Epithelial cell of esophagus (primary cell): ENCODE measurements at places on chromosomes 7 and 10.

- no peak for DNase-seq
Measured at GRCh38 chr10:54702583-54703485, 98.2 kb downstream of the PCDH15 start.

- no peak for DNase-seq
Measured at GRCh38 chr7:158468181-158468580, 119.4 kb downstream of the PTPRN2 start.

DNA sequence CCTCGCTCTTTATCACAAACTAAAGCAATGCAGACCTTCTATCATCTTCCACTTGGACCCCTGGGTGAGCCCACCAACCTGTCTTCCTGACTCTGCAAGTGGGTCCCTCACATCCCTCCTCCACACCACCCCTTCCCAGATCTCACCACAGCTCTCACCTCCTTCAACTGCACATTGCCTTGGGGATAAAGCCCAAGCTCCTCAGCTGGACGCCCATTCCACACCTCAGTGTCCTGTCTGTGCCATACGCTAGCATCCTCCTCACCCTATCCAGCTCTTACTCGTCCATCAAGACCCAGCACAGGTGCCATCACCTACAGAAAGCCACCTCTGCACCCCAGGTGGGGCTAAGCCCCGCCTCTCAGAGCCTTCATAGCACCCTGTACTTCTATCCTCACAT lies 141.0 kb upstream of the LANCL2 start:
- no peak for DNase-seq

DNA sequence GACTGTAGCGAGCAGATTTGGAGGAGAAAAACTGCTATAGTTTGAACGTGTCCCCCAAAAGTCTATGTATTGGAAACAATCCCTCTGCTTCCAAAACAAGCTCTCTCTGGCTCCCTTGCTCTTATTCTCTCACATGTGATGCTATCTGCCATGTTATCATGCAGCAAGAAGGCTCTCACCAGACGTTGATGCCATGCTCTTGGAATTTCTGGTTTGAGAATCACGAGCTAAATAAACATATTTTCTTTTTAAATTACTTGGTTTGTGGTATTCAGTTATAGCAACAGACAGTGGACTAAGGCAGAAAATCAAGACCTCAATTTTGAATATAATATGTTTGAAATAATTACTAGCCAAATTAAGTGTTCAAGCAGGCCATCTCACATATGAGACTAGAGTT lies 17.5 kb upstream of the GNAT3 start:
- DNase-seq, result no peak

DNA sequence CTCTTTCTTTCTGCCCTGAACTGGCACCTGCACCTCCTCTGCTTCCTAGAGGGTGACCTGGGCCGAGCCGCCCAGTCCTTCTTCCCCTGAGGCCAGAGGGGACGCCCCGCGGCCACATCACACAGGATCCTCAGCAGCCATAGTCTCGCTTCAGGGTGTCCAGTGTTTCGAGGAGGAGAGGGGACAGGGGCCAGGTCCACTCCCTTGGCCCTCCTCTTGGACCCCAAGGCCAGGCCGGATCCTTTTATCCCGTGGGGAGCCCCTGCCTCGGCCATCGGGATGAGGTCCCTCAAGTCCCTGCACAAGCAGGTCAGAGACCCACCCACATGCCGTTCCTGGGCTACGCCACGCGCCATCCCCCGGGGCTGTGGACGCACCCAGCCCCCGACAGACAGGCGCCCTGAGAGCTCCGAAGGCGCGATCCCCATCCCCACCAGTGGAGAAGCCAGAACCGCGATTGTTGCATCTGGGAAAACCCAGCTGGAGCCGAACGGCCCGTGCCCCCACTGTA lies 3.6 kb downstream of the BHLHA15 start:
- no peak for DNase-seq

GRCh38 chr7:70416347-70416985 lies 715.5 kb upstream of the GALNT17 start:
- no peak for DNase-seq

DNA sequence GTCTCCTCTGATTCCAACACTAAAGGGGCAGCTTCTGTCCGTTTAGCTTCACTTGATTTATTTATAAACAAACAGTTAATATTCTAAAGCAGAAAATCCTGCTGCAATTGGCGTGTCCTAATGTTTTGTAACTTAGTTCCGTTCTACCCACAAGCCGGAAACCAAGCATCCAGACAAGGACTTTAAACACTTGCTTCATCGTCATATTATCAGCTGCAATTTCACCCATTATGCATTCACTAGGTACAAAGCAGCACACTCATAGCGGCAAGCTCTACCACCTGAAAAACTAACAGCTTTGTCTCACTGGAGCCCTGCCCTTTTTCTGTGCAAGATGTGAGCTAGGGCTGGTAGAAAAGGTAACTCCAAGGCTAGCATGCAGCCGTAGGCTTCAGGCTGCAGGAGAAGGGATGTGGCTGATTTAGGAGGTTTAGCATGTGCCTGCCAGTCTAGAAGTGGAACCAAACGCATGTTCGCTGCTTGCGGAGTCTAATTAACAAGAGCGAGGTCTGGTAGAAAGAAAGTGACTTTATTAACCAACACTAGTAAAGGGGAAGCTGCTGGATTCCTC lies 43.7 kb upstream of the BPGM start:
- peak; percentile 29 for DNase-seq

- DNase-seq, result peak; percentile 20
Measured at GRCh38 chr10:103564776-103565520, 71.4 kb downstream of the NEURL1 start.

DNA sequence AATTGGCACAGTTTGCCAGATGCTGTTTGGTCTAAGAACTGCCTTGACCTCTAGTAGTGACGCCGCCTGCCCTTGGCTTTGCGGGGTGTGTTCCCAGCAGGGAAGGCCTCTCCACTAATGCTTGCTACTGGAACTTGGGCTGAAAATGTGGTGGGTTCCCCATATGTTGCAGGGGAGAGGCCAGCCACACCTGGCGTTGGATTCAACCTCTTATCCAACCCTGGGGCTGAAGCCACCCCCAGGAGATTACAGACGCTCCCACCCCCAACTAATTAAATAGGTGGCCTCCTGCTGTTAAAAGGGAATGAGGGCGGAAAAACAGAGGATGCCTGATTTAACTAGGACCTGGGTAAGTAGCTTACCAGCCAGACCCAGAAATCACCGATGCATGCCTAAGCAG lies 19.2 kb upstream of the ATOH7 start:
- no peak for DNase-seq

- no peak for DNase-seq
Measured at GRCh38 chr7:116948934-116949333, 4.4 kb upstream of the ST7 start.

GRCh38 chr7:128889121-128889520 lies 21.4 kb downstream of the KCP start:
- DNase-seq, result peak; percentile 87

- no peak for DNase-seq
Measured at GRCh38 chr10:131186547-131187253, 124.8 kb downstream of the TCERG1L start.

- no peak for DNase-seq
Measured at GRCh38 chr10:118983263-118983662, 46.3 kb upstream of the NANOS1 start.

GRCh38 chr10:86020134-86020533 lies 346.5 kb downstream of the GRID1 start:
- DNase-seq, result no peak

- DNase-seq, result no peak
Measured at GRCh38 chr7:106870983-106871410, 5.9 kb downstream of the PIK3CG start.

DNA sequence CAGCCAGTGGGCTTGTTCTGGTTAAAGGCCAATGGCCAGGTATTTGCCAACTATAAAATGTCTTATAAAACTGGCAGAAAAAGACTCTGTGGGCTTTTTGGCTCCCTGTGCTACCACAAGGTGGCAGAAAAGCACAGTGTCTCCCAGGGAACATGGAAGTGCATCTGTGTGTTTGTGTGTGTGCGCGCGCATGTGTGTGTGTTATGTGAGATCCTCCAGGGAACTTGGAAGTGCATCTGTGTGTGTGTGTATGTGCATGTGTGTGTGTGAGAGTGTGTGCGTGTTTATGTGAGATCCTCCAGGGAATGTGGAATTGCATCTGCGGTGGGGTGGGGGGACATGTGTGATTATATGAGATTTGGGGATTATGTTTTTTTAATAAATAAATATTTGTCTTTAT lies 30.2 kb upstream of the ABI1 start:
- DNase-seq, result peak; percentile 82

DNA sequence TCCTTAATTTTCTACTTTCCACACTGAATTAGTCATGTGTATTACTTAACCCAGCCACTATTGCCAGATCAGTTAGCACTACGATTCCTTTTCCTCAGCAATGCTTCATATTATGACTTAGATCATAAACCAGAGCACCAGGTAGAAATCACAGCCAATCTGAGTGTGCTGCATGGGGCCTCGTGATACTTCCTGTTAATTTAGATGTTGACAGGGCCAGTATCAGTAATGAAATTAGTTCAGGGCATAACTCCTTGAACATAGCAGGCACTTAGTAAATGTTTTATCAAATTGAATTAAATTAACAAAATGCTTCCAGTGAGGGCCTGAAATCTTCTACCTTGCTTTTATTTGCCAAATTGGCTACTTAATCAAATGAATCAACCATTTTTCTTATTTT lies 169.3 kb upstream of the LRGUK start:
- peak; percentile 23 for DNase-seq

DNA sequence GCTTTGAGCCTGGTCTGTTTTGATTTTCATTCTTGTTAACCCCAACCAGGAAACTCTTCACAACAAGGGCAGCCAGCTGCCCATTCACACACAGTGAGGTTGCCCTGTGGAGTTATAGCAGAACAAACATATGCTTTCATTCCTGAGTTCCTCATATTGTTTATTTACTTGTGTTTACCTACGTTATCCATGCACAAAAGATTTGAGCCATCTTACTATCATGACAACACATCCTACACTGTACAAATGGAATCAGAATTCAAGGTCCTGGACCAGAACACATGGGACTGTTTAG lies 21.7 kb upstream of the BMPER start:
- DNase-seq, result no peak

- DNase-seq, result no peak
Measured at GRCh38 chr10:29329420-29329819, 40.5 kb downstream of the LYZL1 start.

DNA sequence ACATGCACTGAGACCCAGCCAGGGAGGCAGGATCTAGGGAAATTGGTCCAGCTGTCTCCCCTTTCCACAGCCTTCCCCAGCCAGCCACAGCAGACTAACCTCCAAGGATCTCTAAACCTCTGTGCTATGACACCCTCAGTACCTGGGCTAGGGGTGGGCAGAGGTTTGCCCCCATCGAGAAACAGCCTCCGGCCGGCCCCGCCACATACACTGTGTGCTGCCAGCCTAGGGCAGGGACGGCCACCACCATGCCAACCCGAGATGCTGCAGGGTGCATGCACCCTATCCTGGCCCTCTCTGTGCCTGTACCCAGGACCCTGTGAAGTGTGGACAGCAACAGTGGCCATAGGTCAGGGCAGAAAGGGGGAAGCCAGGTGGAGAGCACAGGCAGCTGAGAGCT lies 58.1 kb downstream of the PARP12 start:
- DNase-seq, result no peak

GRCh38 chr10:3827768-3828403 lies 42.9 kb upstream of the KLF6 start:
- DNase-seq, result no peak

DNA sequence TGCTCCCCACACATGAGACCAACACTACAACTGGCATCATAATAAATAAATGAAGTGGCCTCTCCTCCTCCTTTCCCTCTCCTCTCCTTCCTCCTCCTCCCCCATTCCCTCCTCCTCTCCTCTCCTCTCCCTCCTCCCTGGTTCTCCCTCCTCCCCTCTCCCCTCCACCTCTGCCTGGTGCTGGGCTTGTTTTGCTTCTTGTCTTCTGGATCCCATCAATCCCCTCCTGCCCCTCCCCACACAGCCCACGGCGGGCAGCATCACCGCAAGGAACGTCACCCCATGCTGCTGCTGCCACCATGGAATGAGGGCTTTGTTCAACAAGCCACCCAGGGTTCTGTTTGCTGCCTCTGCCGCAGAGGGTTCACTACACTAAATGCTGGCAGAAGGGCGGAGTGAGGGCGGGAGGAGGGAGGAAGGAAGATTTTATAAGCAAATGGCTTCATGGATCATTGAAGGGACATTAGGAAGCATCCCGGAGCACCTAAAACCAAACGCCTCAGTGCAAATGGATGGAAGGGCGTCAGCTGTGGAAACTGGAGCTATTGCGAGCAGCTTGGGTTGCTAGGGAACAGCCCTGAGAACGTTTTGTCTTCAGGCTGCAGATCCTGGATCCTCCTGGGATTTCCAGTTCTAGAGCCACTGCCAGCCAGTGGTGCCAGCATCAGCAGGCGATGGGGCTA lies 379.7 kb upstream of the ZMIZ1 start:
- DNase-seq, result no peak

GRCh38 chr10:8137272-8137681 lies 82.8 kb downstream of the GATA3 start:
- no peak for DNase-seq

- DNase-seq, result no peak
Measured at GRCh38 chr10:71666639-71667386, 52.8 kb downstream of the C10orf105 start.

DNA sequence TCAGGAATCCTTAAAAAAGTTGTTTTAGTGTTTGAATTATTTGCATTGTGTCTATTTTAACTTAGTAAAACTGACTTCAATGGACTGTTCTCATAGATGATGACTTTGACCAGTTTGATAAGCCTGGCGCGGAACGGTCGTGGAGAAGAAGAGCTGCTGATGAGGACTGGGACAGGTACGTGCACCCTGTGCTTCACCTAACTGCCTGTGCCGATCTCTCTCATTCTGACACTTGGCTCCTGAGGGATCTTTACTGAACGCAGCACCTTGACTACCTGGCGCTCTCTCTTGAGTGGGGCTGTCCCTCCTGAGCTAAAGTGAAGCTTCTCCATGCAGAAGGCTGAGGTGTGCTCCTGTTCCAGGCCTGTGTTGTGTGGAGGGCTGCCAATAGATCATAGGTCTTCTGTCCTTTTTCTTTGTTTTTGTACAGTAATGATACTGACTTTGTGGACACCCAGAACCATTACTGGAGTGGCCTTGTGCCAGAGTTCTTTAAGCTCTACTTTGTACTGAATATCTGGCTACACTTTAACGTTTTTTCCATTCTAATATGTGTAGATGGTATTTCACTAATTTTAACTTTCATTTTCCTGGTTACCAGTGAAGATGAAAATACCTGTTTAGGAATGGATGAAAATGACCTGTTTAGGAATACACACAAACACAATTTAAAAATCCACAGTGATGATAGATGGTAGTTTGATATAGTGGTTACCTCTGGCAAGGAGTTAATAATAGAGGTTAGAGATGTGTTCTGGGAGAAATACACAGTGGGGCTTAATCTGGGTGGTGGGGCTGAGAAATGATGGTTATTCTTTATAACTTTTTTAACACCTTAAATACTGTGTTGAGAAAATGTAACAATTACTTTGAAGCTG lies 20.9 kb downstream of the RBM33 start:
- DNase-seq, result no peak

GRCh38 chr7:25857376-25858067 lies 294.5 kb upstream of the NFE2L3 start:
- DNase-seq, result peak; percentile 78

GRCh38 chr10:60901561-60902235 lies 42.3 kb downstream of the RHOBTB1 start:
- DNase-seq, result peak; percentile 8
